Right renal cortex interstitium (tissue), 3 donors: ENCODE measurements at places on chromosomes 12 and 14. TPM values are rescaled to one million over a fixed set of nuclear protein-coding genes. Genes with fewer than 3 reads are reported as not detected.

NPFF gene
- 1.4 TPM for polyA plus RNA-seq

CMA1 gene
- polyA plus RNA-seq, result not detected

PZP gene
- 0.60 TPM for polyA plus RNA-seq

RPS6KA5 gene
- polyA plus RNA-seq, result 8.1 TPM

KRT73 gene
- polyA plus RNA-seq, result not detected

LRRIQ1 gene
- polyA plus RNA-seq, result 38.7 TPM

TFCP2 gene
- 58.6 TPM for polyA plus RNA-seq

C12orf56 gene
- 1.4 TPM for polyA plus RNA-seq

RARG gene
- polyA plus RNA-seq, result 33.5 TPM
